H54 (cell line): ENCODE measurements at places on chromosomes 7 and 10.

DNA sequence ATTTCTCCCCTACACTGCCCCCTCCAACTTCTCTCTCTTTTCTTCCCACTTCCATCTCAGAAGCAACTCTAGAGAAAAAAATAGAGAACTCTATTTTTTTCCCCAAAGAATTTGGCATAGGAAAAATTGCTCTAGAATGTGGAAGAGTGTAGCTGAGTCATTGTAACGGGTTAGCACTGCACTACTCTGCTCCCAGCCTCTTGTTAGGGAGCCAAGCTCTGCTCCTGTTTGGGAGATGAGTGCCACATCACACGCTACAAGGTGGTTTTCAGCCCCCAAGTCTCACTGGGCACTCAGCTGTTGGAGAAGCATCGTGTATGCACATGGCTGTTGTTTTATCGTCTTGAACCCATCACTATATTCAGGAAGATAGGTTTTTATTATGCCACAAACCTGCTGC lies 136.4 kb downstream of the BMPER start:
- no peak for DNase-seq

- no peak for DNase-seq
Observed at GRCh38 chr7:156456503-156457115, 184.0 kb upstream of the RNF32 start.

GRCh38 chr7:39888171-39888853 lies 61.7 kb upstream of the CDK13 start:
- DNase-seq = no peak

GRCh38 chr10:21759232-21759631 lies 225.2 kb downstream of the MLLT10 start:
- DNase-seq = no peak

- DNase-seq = no peak
Observed at GRCh38 chr10:120614680-120615079, 157.7 kb downstream of the PLPP4 start.

DNA sequence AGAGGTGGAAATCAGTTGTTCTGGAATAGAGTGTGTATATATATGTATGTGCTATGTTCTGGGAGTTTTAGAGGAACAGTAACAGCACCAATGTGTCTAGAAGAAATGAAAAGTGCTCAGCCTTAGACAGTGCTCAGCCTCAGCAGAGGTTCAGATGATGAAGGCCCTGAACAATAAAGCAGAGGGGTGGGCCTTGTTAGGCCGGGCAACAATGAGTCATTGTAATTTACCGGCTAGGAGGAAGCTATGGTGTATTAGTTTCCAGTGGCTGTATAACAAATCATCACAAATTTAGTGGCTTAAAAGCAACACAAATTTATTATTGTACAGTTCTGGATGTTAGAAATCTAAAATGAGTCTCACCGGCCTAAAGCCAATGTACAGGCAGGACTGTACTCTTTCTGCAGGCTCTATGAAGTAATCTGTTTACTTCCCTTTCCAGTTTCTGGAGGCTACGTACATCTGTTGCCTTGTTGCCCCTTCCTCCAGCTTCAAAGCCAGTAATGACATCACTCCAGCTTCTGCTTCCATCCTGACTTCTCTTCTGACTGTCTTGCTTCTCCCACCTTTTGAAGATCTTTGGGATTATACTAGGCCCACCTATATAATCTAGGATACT lies 84.6 kb downstream of the CH25H start:
- no peak for DNase-seq

DNA sequence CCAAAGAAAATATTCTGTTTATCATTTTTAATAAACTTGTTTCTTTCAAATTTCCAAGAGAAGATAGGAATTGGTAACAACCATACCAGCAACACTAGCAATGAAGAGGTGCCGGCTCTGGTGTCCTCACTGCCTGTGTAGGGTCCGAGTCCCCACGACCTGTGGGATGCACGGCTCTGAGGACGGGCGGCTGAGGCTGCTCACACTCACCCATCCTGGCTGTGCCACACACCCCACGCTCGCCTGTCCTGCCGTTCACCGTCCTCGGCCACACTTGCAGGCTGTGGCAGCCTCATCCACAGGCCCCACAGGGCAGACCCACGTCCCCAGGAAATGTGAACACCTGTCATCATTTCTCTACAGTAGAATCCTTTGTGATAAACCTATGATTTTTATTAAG lies 48.2 kb upstream of the DPYSL4 start:
- DNase-seq = no peak

- DNase-seq = no peak
Observed at GRCh38 chr10:48404646-48405045, 98.2 kb downstream of the MAPK8 start.

- DNase-seq = no peak
Observed at GRCh38 chr10:77518241-77518909, 119.2 kb downstream of the KCNMA1 start.

GRCh38 chr10:131730771-131731497 lies 169.9 kb upstream of the PPP2R2D start:
- DNase-seq = no peak

DNA sequence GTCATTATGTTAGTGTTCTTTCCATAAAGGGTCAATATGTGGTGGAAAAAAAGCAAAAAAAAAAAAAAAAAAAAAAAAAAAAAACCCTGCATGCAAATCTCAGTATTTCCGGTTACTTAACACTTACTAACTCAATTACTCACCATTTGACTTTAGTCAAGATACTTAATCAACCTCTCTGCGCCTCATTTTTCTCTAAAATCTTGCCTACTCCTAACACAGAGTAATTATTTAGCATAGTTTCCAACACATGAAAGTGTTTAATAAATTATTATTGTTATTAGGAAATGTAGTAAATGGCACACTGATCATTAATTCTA lies 27.8 kb downstream of the PPP1R3A start:
- no peak for DNase-seq

GRCh38 chr7:131164025-131164925 lies 163.4 kb upstream of the MKLN1 start:
- DNase-seq = no peak

GRCh38 chr10:89805599-89806013 lies 104.2 kb downstream of the KIF20B start:
- DNase-seq = no peak

- DNase-seq = no peak
Observed at GRCh38 chr7:111333010-111333409, 229.3 kb downstream of the IMMP2L start.

- no peak for DNase-seq
Observed at GRCh38 chr10:97863808-97864207, 14.2 kb downstream of the GOLGA7B start.

DNA sequence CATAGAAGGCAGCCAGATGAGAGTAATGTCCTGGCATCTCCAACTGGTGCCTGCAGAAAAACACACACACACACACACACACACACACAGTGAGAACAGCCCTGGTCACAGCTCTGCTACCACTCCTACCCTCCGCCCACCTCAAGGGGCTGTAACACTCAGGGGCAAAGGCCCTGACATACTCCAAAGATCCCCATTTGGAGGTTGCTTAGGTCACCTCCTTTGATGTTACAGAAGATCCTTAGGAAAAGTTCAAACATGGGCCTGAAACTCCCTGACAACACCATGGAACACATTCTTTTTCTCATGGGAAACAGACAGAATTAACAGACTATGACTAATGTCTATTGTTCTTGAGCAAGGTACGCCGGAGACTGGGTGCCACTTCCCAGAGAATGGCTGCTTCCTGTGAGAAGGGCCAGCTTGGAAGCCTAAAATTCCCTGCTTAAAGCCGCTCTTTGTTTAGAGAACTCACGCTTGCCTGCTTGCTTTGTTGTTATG lies 27.7 kb downstream of the DENND11 start:
- no peak for DNase-seq

- DNase-seq = no peak
Observed at GRCh38 chr7:135653340-135654080, 8.8 kb upstream of the STMP1 start.

DNA sequence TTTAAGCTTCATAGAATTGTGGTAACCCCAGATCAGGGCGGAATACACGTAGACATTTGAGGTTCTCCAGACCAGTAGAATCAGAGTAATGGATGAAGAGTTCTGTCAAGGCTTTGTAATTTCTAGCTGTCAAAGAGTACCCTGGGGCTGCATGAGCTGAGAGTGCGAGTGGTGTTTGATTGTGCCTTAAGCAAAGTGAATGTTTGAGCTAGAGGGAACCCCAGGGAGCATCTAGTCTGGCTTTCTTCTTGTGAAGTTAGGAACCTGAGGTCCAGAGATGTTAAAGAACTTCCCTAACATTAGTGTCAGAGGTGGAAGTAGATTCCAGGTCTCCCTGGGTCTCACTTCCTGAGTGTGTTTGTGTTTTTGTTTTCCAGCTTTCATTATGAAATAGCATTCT lies 212.3 kb upstream of the FZD1 start:
- DNase-seq = no peak

GRCh38 chr10:88507404-88507803 lies 75.7 kb downstream of the RNLS start:
- DNase-seq = no peak

DNA sequence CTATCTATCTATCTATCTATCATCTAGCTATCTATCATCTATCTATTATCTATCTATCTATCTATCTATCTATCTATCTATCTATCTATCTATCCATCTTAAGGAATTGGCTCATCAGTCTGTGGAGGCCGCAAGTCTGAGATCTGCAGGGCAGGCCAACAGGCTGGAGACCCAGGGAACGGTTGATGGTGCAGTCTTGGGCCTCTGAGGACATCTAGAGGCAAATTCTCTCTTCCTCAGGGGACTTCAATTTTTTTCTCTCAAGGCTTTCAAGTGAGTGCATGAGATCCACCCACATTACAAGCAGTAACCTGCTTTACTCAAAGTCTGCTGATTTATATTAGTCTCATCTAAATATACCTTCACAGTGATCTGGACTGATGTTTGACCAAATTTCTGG lies 197.0 kb downstream of the GLRX3 start:
- no peak for DNase-seq

- no peak for DNase-seq
Observed at GRCh38 chr7:105613611-105614330, 32.5 kb upstream of the EFCAB10 start.

GRCh38 chr7:44958645-44959344 lies 20.0 kb downstream of the MYO1G start:
- DNase-seq = no peak

GRCh38 chr7:157228864-157229422 lies 90.2 kb downstream of the UBE3C start:
- no peak for DNase-seq

DNA sequence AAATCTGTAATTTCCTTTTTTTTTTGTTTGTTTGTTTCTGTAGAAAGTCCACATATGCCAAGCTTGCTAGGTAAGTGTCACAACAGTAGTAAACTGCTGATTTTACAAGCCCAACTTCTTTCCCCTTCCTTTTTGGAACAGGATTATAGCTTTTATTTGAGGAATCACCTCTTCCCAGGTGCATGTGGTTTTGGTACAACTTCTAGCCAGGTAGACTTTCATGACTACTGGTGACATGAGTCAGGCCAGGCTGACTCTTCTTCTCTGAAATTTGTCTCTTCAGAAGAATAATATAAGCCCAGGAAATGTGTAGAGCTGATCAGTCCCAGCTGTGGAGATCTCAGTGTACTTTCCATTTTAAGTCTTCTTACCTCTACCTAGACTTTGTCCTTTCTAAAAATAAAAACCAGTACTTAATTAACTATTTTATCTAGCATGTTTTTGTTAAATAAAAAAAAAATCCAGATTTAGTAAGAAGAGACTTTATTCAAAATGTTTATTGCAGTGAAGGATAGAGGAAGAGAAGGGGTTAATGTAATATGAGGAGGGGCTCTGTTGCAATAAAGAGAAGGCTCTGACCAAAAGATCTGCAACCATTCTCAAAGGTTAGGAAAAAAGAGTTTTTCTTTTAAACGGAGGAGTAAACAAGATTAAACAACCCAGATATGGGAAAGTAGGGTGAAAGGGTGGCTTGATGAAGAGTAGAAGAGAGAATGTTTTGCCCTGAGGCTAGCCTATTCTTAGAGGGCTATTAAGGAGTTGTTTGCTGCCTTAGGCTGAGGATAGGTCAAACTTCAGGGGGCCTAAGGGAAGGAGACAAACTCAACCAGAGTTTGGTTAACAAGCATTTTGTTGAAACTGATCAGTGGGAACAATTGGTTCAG lies 664.2 kb downstream of the SORCS1 start:
- no peak for DNase-seq

- DNase-seq = no peak
Observed at GRCh38 chr7:79988653-79989052, 146.0 kb upstream of the GNAI1 start.

DNA sequence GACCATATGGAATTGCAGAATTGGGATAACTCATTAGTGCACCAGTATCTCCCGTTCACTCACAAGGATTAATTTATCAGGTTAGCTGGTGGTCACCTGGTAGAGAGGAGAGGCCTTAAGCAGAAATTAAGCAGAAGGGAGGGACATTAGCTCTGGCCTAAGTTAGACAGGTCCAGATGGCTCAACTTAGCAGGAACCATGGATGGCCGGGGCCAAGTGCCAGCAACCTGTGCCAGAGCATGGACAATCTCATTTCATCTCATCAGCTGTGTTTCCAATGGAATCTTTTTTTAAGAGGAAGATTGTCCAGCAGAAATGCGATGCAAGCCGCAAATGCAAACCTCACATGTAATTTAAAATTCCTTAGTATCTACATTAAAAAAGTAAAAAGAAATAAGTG lies 82.2 kb downstream of the JCAD start:
- DNase-seq = no peak

DNA sequence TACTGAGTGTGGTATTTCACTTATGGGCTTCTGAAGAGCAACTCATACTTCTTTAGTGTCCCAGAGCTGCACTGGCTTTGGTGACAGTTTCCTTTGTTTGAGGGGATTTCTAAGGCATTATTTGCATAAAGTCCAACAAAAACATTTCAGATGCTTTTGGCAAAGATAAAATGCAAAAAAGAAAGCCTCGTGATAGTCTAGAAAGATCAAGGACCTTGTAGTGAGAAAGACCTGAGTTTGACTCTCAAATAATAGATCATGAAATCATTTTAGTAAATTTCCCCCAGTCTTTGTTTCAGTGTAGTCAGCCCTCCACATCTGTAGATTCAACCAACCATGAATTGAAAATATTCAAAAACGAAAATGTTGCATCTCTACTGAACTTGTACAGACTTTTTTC lies 107.4 kb downstream of the EEPD1 start:
- no peak for DNase-seq

DNA sequence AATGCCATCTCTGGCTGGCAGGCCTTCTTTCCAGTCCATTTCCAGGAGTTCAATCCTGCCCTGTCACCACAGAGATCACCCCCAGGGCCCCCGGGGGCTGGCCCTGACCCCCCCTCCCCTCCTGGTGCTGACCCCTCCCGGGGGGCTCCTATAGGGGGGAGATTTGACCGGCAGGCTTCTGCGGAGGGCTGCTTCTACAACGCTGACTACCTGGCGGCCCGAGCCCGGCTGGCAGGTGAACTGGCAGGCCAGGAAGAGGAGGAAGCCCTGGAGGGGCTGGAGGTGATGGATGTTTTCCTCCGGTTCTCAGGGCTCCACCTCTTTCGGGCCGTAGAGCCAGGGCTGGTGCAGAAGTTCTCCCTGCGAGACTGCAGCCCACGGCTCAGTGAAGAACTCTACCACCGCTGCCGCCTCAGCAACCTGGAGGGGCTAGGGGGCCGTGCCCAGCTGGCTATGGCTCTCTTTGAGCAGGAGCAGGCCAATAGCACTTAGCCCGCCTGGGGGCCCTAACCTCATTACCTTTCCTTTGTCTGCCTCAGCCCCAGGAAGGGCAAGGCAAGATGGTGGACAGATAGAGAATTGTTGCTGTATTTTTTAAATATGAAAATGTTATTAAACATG lies 6.0 kb downstream of the CHPF2 start:
- no peak for DNase-seq

- no peak for DNase-seq
Observed at GRCh38 chr7:80027611-80028173, 106.9 kb upstream of the GNAI1 start.

GRCh38 chr7:900331-901040 lies 24.1 kb downstream of the GET4 start:
- no peak for DNase-seq
